CD8-positive, alpha-beta memory T cell (primary cell): ENCODE measurements at places on chromosomes 2 and 18.

DNA sequence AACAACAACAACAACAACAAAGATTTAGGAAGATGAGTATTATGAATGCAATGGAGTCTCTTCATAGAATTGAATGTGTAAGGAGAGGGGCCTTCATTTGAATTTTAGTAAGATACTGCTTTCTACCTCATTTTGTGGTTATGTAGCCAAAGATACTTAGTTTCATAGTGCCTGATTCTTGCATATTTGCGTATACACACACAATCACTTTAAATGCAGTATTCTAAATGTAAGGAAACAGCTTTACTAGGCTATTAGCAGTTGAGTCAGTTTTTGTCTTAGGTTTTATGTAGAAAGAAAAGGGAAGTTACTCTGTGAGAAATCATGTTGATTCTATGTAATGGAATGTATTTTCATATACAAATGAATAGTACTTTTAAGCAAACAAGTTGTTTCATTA, 80.5 kb downstream of the HAUS1 start:
- H3K4me3 ChIP-seq = no peak overlapping the region
- no peaks in the 10 kb centered on the region for H3K27me3 ChIP-seq
- H3K4me1 ChIP-seq = peaks cover 49% of the 10 kb centered on the region
- H3K36me3 ChIP-seq = no peaks in the 10 kb centered on the region
- no peak overlapping the region for H3K27ac ChIP-seq

GRCh38 chr2:127400897-127401756, 13.4 kb upstream of the MAP3K2 start:
- H3K27ac ChIP-seq = no peak overlapping the region
- no peaks in the 10 kb centered on the region for H3K4me1 ChIP-seq
- H3K27me3 ChIP-seq = no peaks in the 10 kb centered on the region

DNA sequence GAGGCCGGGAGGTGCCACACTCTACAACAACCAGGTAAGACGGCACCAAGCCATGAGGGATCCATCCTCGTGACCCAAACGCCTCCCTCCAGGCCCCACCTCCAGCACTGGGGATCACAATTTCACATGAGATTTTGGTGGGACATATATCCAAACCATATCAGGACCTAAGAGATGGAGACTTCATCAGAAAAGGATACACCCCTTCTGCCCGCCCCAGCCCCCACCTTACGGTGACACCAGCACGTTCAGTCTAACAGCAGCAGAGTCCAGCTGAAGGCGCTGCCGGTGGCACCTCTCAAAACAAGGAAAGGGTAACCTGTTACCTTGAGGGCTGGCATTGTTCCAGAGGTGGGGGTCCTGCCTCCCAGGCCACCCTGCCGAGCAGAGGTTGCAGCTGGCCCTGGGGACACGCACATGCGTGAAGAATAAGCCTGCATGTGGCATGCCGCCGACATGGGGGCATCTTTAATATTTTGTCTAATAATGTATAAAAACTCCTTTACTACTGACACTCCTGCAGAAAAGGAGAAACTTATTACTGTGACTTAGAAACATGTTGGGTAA, 154.4 kb downstream of the GALR1 start:
- H3K4me3 ChIP-seq = no peak overlapping the region
- H3K27me3 ChIP-seq = no peaks in the 10 kb centered on the region
- H3K27ac ChIP-seq = no peak overlapping the region
- DNase-seq = no peak

GRCh38 chr2:224085811-224086210, 46.7 kb upstream of the SERPINE2 start:
- DNase-seq = no peak
- no peak overlapping the region for H3K4me3 ChIP-seq
- H3K27me3 ChIP-seq = no peaks in the 10 kb centered on the region
- no peak overlapping the region for H3K27ac ChIP-seq

- H3K36me3 ChIP-seq = no peaks in the 10 kb centered on the region
- H3K27ac ChIP-seq = no peak overlapping the region
These were observed 57.6 kb downstream of the PXDN start for GRCh38 chr2:1686784-1687105.
